BJ (cell line): ENCODE measurements at places on chromosomes 13 and 19.

- no peak for DNase-seq
Measured at GRCh38 chr19:917323-918151, at the start of gene KISS1R. KISS1R (plus strand) TSS chr19:917333; CDS start chr19:917503, 170 bp downstream.

- DNase-seq = peak; percentile 53
Measured at GRCh38 chr13:112885782-112886268, 83.2 kb upstream of the MCF2L start.

GRCh38 chr19:31330761-31331160 is 18.5 kb downstream of the TSHZ3 start:
- no peak for DNase-seq

- no peak for DNase-seq
Measured at GRCh38 chr13:30154931-30155330, 152.4 kb downstream of the KATNAL1 start.

DNA sequence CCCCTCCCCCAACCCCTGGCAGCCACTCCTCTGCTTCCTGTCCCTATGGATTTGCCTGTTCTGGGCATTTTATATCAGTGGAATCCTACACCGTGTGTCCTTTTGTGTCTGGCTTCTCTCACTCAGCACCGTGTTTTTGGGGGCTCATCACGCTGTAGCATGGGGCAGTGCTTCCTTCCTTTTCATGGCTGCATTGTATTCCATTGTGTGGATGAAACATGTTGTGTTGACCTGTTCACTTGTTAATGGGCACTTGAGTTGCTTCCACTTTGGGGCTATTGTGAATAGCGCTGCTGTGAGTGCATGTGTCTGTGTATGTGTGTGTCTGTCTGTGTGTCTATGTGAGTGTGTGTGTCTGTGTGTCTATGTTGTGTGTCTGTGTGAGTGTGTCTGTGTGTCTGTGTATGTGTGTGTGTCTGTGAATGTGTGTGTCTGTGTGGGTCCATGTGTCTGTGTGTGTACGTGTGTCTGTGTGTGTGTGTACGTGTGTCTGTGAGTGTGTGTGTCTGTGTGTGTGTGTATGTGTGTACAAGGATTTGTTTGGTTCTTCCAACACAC is 57.2 kb downstream of the AP1M1 start:
- no peak for DNase-seq

- no peak for DNase-seq
Measured at GRCh38 chr19:49890349-49891311, 6.1 kb downstream of the IL4I1 start.

- DNase-seq = no peak
Measured at GRCh38 chr13:33782631-33783030, 35.3 kb upstream of the RFC3 start.

- DNase-seq = no peak
Measured at GRCh38 chr13:20565115-20565736, 1.7 kb upstream of the IFT88 start.

- no peak for DNase-seq
Measured at GRCh38 chr13:37433086-37433485, 165.5 kb downstream of the POSTN start.

- DNase-seq = no peak
Measured at GRCh38 chr13:52862358-52863206, 14.1 kb upstream of the PCDH8 start.

GRCh38 chr19:30442674-30443073 is 70.5 kb downstream of the ZNF536 start:
- DNase-seq = no peak

DNA sequence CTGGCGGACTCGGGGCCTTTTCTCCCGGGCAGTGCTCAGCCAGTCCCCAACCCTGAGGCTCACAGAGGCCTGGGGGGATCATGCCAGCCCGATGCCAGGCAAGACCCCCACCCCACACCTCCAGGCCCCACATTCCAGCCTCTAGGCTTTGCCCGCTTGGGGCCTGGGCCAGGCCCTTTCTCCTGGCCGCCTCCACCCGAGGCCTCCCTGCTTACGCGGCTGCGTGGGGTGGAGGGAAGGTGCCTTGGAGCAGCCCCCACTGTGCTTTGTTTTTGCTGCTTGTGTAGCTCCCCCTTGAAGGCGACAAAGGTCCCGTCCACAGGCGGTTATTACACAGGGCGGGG is 38.4 kb downstream of the SMIM24 start:
- DNase-seq = no peak

DNA sequence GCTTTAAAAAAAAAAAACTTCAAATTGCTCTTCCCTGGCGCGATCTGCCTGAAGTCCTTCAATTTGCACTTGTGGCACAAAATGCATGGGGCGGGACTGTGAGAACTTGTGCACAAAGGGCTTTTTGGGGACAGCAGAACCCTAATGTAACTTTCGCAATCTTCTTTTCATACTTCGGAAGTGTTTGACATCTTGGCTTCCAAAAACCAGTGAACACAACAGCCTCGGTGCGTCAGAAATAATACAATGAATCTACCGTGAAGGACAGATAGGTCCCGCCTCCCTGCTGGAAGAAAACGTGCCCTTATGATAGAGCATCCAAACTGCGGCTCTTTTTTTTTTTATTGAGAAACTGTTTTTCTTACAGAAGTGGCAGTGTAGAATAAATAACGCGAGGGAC is 36.6 kb downstream of the KLF2 start:
- DNase-seq = no peak

- DNase-seq = no peak
Measured at GRCh38 chr19:39246951-39247669, 1.5 kb downstream of the IFNL4 start.

GRCh38 chr19:8149261-8150094 is at the start of gene FBN3:
FBN3 (minus strand) TSS chr19:8149592; CDS start chr19:8147480, 2,112 bp downstream.
- DNase-seq = no peak

DNA sequence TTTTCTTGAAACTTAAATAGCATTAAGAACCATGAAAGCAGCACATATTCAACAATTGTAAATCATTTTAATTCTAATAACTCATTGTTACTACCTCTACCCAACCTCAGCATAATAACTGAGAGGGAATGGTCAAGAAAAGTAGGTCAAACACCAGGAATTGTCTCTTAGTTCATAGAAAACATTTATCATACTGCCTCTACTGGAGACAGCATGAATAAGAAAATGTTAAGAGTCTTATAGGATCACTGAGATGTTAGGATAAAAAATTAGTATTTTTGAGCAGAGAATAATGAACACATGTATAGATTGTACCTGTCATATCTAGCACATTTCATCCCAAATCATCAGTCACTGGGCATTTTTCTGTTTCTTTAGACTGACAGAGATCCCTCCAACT is 515.3 kb downstream of the PCDH9 start:
- no peak for DNase-seq

GRCh38 chr19:29940971-29941585 is 961 bp upstream of the URI1 start:
- DNase-seq = no peak

DNA sequence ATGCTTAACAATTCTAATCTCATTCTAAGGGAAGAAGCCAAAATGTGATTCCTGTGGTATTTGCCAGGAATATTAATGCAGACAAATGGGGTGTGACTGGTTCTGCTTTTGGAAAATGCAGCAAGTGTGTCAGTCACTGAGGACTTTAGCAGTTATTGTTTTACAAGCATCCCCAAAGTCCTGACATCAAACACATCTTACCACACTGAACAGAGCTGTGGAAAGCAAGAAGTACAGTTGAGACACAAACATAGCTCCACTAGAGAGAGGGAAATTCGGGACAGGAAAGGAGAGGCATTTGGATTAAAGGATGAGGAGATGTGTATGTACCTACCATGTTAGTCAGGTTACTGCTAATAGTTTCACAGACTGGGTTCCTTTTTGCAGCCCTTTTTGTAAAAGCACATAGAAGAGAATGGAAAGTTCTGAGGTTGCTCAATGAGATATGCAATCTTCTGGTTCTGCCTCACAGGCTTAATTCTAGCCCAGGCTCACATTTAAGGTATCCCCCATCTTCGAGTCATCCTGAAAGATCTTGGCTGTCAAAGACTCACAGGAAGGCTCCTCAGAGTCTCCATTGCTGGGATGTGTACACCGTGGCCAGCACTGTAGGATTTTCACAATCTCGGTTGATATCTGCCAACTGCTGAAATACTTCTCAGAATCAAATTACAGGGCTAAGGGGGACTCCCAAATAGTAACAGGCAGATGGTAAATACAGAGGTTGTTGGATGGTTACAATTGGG is 316.6 kb downstream of the DNAJC15 start:
- DNase-seq = no peak

DNA sequence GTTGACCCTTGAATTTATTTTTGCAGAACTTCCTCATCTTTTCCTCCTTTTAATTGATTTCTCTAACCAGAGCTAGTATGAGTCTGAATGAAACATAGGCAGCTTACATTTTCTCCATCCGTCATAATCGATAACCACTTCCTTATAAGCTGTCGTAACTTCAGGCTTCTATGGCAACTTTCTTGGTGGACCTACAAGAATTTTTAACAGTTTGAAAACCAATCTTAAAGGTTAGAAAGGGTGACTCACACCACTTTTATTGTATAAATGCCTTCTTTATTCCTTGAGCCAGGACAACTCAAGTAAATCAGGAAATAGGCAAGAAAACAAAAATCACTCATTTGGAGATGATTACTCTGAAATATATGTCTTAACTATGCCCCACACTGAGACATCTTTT is 105.7 kb upstream of the KL start:
- DNase-seq = no peak

DNA sequence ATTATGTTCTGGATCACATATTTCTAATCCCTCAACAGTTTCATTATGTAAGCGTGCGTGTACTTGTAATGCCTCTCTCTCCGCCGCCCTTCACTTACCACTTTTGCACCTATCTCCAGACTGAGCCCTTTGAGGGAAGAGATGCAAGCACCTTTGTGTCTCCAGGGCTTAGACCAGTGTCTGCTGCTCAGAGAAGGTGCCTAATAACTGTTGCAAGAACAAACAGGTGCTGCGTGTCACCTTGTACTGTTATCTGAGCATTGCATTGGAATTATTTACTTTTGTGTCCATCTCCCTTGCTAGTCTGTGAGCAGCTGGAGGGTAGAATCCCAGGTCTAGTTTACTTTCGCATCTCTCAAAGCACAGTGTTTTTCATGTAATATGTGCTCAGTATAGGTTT is 156.2 kb downstream of the FLT1 start:
- DNase-seq = no peak

DNA sequence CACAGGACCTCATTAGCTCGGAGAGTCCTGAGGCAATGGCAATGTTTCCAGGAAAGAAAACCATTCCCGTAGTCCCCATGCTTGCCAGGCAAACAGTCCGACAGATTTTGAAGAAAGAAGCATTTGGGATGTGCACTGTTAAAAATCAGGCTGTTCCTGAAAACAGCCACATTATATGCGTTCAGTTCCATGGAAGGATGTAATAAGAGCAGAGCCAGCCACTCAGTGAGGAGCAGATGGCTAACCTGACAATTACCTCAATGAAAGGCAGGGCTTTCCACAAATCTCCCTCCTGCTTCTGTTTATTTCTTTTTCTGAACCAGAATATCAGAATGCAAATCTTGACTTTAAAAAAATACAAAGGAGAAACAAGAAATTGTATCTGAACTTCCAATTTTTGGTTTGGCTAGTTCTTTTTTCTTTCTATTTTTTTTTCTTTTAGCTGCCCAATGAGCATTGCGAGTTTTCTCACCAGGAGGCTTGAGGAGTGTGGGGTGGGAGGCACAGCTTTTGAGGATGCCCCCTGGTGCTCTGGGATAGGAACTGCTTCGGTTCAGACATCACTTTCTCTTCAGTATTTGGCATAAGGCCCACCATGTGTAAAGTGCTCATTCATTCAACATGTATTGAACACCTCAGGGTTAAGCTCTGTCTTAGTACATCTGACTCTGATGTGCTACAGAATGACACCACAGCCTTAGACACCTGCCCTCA is 124.2 kb downstream of the TBC1D4 start:
- no peak for DNase-seq

DNA sequence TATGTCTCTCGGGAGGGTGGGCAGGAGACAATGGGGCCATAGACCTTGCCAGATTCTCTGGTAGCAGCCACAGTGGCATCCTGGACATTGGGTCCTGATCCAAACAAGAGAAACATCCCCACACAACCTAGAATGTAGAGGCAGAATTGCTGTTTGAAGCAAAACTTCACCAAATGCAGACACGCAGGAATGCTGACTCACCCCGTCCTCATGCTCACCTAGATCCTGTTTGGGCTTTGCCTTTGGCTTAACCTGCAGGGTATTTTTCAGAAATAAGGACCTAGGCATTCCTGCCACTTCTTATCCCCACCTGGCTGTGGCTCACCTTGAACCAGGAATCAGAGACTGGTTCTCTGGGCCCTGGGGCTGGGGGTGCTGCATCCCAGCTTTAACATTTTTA is 7.3 kb downstream of the TBC1D17 start:
- no peak for DNase-seq

DNA sequence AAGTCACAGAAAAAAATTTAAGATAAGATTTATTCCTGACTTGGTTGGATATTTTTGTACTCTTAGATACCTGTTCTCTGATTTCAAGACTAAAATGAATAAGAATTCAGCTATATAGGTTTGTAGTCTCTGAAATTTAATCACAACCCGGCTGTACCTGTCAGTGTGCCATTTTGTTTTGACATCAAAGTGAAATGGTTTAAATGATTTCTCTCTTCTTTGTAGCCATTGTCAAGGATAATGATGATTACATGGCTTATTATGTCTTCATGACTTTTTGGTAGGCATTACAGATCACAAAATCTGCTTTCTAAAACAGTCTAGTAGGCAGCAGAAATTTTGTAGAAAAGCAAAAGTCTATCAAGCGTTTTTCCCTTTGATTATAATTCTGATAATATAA is 72.5 kb downstream of the PCDH17 start:
- DNase-seq = no peak
